CD4-positive, alpha-beta T cell (primary cell): ENCODE measurements at places on chromosomes 4 and X.

DNA sequence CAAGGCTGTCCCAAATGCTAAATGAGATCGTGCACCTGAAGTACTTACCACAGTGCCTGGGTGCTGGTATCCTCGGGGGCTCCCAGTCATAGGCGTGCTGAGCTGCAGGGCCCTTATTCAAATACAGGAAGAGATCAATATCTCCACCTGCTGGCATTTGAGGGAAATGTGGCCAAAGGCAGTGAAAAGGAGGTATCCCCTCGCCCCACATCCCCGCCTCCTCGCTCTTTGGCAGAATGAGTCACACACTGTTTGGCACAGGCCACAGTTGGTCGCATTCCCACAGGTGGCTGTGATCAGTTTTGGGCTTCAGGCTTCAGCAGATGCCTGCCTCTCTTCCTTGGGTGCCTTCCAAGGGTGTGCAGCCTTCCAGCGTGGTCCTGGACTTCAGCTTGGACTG is 28.4 kb downstream of the ZNF185 start:
- DNase-seq, result peak; percentile 67

GRCh38 chr4:25096981-25097443 is 63.2 kb downstream of the SEPSECS start:
- no peak for DNase-seq

- DNase-seq, result no peak
These were observed 16.8 kb downstream of the SMAD1 start for GRCh38 chr4:145498430-145498829.

DNA sequence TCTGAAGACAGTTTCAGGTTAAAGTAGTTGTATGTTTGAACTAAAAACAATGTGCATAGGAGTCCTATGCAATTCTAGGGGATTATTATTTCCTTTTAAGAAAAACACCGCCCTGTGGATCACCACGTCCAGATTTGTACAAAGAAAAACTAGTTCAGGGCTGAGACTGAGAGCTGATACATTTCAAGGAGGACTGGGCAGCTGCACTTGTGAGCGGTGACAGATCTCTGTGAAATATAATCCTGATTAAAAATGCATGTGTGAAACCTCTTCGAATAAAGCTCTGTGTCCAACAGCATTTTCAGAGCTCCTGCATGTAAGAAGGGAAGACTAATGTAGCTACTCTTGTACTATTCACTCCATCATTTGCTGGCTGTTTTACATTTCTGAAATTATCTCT is 365.8 kb upstream of the PITX2 start:
- no peak for DNase-seq

GRCh38 chr4:75545526-75545925 is 10.3 kb upstream of the ODAPH start:
- no peak for DNase-seq

DNA sequence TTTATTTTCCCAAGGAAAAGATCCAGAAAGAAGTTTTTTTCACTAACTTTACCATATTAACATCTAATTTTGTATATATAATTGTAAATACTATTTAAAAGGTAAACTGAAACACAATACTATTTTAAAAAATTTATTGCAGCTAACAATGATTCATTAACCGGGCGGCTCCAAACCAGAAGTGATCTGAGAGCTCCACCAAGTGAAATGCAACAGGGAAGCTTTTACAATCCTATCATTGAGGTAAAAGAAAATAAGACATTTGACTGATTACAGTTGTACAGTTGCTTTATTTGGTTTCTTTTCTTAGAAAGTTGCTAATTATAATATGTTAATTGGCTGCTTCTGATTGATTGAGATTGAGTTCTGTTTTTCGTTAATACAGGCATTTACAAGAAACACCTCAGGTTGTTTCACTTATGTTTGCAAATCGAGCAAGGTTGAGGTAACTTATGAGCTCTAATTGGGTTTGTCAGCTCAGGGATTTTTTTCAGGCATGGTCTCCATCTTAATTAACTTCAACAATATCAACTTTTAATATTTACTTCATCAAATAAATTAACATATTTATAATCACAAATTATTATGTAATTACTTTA is 220.2 kb upstream of the UGT8 start:
- no peak for DNase-seq

DNA sequence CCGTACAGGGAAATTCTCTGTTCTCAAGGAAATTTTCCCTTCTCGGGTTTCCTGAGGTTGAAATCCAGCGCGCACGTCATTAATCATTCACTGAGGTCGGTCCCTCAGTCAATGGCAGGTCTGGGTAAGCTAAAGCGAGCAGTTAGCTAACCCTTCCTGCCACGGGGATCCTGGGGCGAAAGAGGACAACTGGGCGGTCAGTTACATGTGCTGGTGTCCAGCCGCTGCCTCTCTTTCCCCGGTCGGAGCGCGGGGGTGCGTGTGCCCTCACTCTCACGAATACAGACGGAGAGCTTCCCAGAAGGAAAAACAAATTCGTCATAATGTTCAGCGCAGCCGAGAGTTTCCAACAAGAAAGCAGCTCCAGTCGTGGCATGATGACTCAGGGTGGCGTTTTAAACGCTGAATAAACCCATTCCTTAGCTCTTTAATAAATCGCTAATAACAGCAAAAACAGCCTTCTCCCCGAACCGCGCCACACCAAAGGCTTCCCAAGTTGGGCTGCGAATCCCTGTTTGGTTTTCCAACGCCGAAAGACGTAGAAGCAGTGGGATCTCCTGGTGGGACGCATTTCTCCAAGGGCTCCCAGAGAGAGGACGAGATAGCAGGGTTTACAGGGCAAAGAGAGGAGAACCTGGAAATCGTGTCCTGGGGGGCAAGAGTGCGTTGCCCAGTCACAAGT is 752 bp upstream of the FGF5 start:
- DNase-seq, result no peak

- DNase-seq, result no peak
These were observed 83.2 kb downstream of the GPAT3 start for GRCh38 chr4:83618991-83619645.

- no peak for DNase-seq
These were observed 436.2 kb downstream of the FAT4 start for GRCh38 chr4:125750828-125751466.

DNA sequence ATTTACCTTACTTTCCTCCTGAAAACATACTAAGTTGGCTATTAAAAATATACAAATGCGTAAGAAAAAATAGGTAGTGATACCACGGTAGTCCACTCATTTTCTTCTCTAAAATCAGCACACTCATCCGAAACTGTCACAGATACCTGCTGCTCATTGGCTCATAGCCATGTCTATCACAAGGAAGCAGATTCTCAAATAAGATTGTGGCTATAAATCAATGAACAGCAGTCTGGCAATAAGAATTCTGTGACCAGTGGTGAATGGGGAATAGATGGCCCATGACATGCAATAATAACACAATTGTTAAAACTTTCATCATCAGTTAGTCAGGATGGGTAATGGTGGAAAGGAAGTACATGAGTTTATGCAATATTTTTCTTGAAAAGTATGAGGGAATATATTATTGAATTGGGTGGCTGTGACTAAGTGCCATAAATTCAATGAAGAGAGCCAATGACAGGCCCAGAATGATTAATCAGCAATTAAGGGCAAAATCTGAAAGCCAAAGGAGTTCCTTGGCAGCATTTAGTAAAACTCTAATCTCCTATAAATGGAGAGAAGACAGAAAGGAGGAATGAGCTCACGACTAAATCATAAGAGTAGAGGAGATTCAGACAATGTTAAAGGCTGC is 202.3 kb upstream of the NEIL3 start:
- DNase-seq, result no peak

DNA sequence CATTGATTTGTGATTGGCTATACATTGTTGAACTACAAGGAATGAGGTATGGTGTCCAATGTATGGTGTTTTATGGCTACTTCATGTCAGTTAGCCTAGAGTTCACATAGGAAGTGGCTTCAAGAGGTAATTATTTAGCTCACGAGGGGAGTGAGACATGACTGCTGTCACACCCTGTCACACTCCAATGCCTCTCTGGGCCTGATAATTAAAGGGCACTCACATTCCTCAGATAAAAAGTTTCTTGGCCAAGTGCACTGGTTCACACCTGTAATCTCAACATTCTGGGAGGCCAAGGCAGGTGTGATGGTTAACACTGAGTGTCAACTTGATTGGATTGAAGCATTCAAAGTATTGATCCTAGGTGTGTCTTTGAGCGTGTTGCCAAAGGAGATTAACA is 65.0 kb upstream of the DDX60 start:
- no peak for DNase-seq

DNA sequence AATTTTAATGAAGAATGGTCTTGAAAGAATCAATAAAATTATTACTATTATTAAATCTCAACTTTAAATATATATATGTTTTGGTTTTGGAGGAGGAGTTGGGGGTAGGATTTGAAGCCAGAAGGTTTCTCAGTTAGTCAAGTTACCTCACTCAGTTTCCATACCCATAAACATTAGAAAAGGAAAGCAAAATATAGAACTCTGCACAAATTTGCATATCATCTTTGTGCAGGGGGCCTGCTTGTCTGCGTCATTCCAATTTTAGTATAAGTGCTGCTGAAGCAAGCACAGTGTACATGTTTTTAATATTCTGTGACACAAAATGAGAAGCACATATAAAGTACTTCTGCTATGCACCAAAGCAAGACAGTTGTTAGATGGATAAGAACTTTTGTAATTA is 47.5 kb upstream of the SCRG1 start:
- DNase-seq, result no peak

GRCh38 chr4:5615496-5616075 is 92.8 kb downstream of the EVC2 start:
- no peak for DNase-seq

- DNase-seq, result no peak
These were observed 122.3 kb downstream of the TEX13A start for GRCh38 chrX:105098201-105098600.

DNA sequence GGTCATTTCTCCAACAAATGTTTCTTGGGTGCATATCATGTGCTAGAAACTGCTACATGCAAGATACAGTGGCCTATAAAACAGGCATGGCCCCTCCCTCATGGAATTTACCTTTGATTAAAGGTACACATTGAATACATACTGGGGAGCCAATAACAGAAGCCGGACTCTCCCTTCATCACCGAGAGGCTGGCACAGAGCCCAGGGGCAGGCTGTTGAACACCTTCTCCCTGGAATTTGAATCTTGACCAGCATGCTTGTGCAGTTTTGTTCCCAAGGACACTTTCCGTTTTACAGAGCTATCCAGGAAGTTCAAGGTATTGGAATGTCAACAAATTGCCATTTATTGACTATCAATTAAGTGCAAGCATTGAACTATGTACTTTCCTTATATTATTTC is 33.2 kb downstream of the PPARGC1A start:
- DNase-seq, result no peak

- no peak for DNase-seq
These were observed 7.3 kb downstream of the FOXP3 start for GRCh38 chrX:49257074-49257790.

DNA sequence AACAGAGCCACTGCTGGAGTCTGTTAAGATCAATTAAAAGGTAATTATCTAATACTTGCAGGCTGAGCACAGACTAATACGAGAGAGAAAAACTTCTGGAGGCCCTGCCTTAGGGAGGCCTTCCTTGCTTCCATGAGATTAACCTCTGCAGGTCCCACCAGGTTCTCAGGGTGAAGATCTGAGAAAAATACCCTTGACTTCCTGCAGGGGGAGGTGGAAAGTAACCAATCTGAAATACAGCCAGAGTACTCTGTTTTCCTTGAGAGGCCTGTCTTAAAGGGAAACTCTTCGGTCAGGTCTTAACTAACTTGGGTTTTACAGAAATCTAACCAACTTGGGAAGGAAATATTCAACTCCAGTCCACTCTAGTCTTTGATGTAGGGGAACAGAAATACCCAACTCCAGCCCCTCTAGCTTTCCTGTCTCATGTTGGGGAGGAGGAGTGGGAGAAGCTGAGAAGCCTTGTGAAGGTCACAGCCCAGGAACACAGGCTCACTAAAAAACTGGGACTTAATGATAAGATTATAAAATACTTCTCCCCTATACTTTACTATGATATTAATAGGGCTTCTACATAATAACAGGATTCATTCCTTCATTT is 77.1 kb downstream of the TBCK start:
- DNase-seq, result peak; percentile 11

- DNase-seq, result no peak
These were observed 16.8 kb downstream of the SH3TC1 start for GRCh38 chr4:8215641-8216442.

DNA sequence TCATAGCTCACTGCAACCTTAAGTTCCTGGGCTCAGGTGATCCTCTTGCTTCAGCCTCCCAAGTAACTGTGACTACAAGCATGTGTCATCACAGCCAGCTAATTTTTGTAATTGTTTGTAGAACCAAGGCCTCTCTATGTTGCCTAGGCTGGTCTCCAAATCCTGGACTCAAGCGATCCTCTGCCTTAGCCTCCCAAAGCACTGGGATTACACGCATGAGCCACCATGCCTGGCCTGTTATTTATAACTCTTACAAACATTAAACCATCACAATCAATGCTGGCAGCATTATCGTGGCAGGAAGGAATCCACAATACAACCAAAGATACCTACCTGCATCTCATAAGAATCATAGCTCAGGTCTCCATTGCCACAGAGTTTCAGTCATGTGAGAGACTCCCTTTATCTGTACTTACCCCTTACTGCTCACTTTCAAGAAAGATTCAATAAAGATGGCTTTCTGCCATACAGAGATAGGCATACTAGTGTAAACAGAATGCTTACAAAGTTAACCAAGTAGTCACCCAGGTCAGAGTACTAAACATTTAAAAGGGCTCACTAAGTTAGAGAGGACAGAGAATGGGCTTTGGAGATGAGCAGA is 48.5 kb downstream of the SMIM31 start:
- no peak for DNase-seq

DNA sequence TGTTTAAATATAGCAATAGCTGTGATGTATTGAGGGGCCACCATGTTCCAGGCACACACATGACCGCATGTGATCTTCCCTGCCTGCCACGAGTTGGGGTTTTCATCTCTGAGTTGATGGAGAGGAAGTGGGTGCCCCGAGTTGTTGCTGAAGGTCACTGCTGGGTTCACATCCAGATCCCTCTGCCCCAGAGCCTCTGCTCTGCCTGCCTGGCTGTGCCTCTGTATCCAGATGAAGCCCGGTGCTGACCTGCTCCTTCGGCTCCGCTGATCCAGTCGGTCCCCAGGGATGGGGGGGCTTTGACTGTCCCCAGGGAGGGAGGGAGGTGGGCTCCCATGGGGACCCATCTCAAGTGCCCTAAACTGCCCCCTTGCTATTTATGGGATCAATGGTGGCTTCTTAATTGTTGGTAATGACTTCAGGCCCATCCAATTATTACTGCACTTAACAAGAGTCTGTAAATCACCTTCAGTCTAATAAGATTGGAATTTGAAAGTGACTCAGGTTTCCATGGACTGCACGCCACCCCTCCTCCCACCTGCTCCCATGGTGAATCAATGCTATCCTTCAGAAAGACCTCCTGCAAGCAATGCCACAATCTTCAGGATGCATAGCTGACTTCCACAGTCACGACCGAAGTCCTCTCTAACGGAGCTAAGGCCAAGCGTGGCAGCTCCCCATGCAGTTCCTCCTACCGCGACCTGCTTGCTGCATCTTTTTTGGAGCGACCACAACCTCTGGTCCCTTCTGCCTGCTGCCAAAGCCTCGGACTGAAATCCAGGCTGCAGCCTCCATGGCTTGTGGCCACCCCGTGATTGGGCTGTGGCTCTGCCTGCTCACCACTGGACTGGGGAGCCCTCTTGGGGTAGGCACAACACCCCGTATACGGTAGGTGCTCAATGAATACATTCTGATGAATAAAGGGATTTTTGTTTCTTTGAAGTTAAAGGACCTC is 73.1 kb downstream of the CPZ start:
- DNase-seq, result no peak

GRCh38 chrX:39855748-39856129 is 242.0 kb downstream of the BCOR start:
- peak; percentile 64 for DNase-seq
